ENCODE measurements at places on chromosomes 11 and 22. TPM values are rescaled to one million over a fixed set of nuclear protein-coding genes. Genes with fewer than 3 reads are reported as not detected.

OR4A16 gene
- not detected for polyA plus RNA-seq

HTR3A gene
- polyA plus RNA-seq: not detected

MYO7A gene
- polyA plus RNA-seq: 0.06 TPM

PATE2 gene
- polyA plus RNA-seq: not detected

RELT gene
- 7.5 TPM for polyA plus RNA-seq

SSTR3 gene
- polyA plus RNA-seq: 0.59 TPM

KCTD14 gene
- 0.20 TPM for polyA plus RNA-seq

XKR3 gene
- polyA plus RNA-seq: not detected

NRGN gene
- not detected for polyA plus RNA-seq

HNRNPUL2 gene
- polyA plus RNA-seq: 3.3 TPM

Measured in CD8-positive, alpha-beta memory T cell (primary cell).